ENCODE measurements at places on chromosomes 12 and 14. TPM values are rescaled to one million over a fixed set of nuclear protein-coding genes. Genes with fewer than 3 reads are reported as not detected.

The MDGA2 gene
- 0.15 TPM for polyA plus RNA-seq

The CYP27B1 gene
- polyA plus RNA-seq = 0.57 TPM

The ASIC1 gene
- 5.4 TPM for polyA plus RNA-seq

The KRT80 gene
- polyA plus RNA-seq = 3.0 TPM

The KCNMB4 gene
- polyA plus RNA-seq = 5.1 TPM

The CLIP1 gene
- 53.4 TPM for polyA plus RNA-seq

The MSRB3 gene
- 158 TPM for polyA plus RNA-seq

The ARHGAP9 gene
- polyA plus RNA-seq = 5.2 TPM

The CABP1 gene
- polyA plus RNA-seq = 10.4 TPM

GRCh38 chr14:24372701-24373416, 4.9 kb downstream of the NFATC4 start:
- no peak for DNase-seq

- DNase-seq = no peak
Observed at GRCh38 chr12:132308853-132309595, 20.4 kb downstream of the GALNT9 start.

- DNase-seq = no peak
Observed at GRCh38 chr12:51973560-51973959, 22.1 kb downstream of the ACVR1B start.

DNA sequence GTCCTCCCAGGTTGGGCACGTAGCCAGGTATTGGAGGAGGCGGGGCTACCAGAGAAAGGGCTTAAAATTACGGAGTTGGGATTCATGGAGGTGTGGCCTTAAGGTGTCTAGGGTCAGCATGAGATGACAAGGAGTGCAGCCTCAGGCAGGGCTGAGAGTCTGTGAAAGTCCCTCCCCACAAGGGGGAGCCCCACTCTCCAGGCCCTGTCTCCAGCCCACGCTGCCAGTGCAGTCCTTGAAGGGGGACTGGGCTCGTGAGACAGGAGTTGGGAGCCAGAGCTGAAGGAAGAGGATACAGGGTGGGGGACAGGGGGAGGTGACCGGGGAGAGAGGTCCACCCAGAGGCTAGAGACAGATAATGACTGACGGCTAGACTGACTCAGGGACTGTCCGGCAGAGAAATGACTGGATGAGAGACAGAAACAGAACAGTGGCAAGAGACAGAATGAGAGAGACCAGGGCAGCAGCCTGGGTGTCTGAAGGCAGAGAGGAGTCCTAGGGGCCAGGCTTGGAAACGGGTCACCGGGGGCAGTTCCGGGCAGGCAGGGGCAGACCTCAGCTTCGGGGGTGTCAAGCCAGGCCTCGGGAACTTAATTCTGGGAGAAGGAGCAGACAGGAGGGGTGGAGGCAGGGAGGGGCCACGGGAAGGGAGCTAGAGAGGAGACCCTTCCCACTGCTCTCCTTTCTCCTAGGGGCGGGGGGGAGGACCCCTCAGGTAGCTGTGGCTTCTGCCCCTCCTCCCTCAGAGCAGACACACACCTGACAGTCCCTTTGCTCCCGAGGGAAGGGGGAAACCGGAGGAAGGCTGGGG, 970 bp downstream of the CDH24 start:
- DNase-seq = no peak

DNA sequence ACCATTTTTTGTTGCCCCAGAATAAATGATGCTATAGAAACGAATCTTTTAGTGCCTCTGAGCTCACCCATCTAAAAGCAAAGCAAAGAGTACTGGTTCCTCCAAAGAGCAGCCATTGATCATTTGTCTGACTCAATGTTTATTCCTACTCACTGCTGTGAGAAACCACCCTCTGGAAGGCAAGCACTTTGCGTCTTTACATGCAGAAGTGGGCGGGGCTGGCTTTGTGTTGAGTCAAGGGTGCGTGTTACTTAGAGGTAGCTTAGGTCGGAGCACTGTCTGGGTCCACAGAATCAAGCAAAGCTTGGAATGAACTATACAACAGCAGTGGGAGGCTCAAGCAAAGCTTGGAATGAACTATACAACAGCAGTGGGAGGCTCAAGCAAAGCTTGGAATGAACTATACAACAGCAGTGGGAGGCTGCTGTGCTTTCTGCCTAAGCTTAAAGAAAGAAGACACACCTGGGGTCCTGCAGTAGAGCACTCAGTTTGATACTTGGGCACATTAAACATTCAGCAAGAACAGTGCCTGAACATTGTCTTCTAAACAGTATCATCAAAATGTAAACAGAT, 77.2 kb upstream of the PRICKLE1 start:
- DNase-seq = no peak

GRCh38 chr12:32466986-32467711, 67.8 kb downstream of the FGD4 start:
- DNase-seq = no peak

DNA sequence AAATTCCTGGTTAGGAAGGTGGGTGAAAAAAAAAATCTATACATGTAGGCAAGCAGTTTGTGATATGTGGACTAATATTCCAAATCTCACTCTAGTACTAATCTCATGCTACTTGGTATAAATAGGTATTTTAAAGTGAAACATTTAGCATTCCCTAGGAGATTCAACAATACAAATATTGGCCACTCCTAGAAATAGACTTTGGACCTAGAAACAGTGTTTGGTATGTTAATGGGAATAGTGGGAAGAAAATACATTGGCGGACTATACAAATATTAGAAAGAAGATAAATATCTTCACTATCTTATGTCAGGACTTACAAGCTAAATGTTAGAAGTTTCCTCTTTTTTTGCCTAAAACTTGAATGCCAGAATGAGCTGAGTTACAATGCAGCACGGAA, 28.2 kb downstream of the HIGD1C start:
- DNase-seq = no peak

GRCh38 chr12:52542157-52542556, 10.8 kb downstream of the KRT71 start:
- DNase-seq = no peak

GRCh38 chr12:70648831-70649230, 11.6 kb upstream of the PTPRB start:
- DNase-seq = no peak

- peak; percentile 93 for DNase-seq
Observed at GRCh38 chr14:20681348-20682126, 2.8 kb upstream of the RNASE4 start.

GRCh38 chr14:50395448-50395847, 1.2 kb downstream of the CDKL1 start:
- DNase-seq = no peak
